ENCODE measurements at places on chromosomes 1 and 21. TPM values are rescaled to one million over a fixed set of nuclear protein-coding genes. Genes with fewer than 3 reads are reported as not detected.

Gene LCE2C
- total RNA-seq = not detected

Gene TP73
- 19.2 TPM for total RNA-seq

Gene PLPPR4
- 0.42 TPM for total RNA-seq

Gene TMEM269
- 0.34 TPM for total RNA-seq

Gene MYCL
- 10.0 TPM for total RNA-seq

Gene LIPI
- not detected for total RNA-seq

Data from HCT116 (cell line).